Islet precursor cell (in vitro differentiated cells): ENCODE measurements at places on chromosomes 3 and 15.

- DNase-seq = no peak
Measured at GRCh38 chr15:49815950-49816349, 195.1 kb downstream of the DTWD1 start.

DNA sequence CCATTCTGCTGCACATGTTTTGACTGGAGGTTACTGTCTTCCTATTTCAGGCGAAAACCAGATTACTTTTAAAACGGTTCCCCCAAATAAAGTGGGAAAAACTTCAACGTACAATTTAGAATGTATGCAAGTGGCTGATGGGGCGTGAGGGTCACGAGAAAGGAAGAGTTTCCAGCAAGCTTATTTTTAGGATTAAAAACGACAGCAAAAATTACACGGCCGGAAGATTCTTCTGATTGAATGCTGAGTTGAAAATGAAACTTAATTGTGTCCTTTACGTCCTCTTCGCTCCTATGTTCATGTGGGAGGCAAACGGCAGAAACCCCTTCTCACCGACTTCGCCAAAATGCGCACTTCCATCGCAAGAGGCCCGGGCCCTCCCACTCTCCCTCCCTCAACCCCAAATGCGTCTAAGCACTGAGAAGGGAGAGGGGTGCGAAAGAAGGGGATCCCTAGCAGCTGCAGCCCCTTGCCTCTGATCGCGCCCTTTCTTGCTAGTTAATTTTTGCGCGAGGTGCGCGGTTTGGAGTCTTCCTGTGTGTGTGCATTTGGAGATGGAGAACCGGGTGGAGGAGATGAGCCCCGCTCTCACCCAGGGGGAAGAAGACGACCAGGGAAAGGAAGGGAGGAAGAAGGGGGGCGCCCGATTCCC is 656 bp downstream of the CD47 start:
- peak; percentile 61 for DNase-seq

- no peak for DNase-seq
Measured at GRCh38 chr15:96052154-96052553, 278.3 kb upstream of the NR2F2 start.

GRCh38 chr3:122183521-122183892 is at the start of gene CASR:
CASR (plus strand) TSS chr3:122183668; CDS start chr3:122254190, 70,522 bp downstream.
- peak; percentile 60 for DNase-seq

GRCh38 chr3:195999896-196000295 is 82.0 kb downstream of the TFRC start:
- peak; percentile 22 for DNase-seq

DNA sequence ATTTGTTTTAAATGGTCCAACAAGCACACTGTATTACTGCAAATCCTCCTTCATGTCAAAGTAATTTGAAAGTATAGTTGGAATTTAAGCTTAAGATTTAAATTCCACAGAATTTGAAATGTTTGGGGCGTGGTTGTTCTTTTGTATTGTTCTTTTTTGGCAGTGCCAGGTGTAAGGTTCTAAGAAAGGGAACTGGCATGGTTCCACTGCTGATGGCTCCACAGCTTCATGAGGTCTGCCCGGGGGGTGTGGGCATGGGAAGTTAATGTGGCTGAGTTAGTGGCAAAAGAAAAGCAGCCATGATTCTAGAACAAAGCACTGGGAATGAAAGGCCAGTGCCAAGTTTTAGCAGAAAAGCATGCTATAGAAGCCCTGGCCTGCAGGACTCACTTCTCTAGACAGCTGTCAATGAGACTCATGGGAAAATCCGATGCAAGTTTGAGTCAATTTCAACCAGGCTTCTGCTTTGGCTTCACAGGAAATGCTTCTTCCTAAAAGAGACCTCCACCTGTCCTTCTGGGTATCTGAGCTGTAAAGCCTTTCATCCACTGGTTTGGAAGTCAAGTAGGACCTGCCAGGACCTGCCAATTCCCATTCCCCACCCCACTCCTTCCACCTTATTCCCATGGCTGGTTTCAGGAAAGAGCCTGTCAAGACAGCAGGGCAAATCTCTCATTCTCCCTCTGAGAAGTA is 18.9 kb downstream of the CDCP1 start:
- no peak for DNase-seq

DNA sequence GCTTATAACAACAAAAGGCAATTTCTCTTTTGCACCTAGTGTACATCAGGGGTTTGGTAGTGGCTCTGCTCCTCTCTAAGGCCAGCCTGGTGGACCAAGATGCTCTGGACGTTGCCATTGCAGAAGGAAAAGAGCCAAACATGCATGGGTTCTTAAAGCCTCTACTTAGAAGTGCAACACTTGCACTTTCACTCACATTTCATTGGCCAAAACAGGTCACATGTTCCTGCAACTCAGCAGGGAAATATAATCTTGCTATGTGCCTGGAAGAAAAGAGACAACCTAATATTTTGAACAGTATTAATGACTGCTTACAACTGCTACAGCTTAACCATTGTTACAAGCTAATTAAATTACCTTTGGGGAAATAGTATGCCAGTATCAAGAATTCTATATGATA is 182.9 kb downstream of the IL5RA start:
- DNase-seq = no peak

DNA sequence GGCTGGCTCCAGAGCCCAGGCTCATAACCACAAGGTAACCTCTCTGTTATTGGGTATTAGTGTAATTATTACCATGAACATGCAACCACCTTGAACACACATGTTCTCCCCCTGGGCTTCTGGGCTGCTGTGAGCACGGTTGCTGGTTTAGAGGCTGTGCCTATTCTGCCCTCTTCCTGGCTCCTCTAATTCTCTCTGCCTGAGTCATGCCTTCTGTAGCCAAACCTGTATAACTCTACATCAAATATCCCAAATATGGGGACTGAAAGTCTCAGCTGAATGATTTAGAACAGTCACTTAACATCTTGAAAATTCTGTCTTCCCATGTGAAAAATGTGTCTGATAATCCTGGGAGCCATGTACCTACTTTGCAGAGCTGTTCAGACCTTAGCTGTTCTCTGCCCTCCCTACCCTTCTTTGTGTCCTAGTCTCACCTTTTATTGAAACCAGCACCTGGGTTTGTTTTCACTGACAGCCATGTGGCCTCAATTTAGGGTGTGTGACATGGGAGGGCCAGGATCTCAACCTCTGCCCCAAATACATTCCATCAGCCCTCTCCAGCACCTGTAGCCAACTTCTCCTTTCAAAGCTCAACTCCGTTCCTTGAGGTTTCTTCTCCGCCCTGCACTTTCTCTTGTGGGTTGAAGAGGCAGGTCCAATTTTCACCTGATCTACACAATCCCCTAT is 60.7 kb downstream of the PDZRN3 start:
- DNase-seq = no peak

DNA sequence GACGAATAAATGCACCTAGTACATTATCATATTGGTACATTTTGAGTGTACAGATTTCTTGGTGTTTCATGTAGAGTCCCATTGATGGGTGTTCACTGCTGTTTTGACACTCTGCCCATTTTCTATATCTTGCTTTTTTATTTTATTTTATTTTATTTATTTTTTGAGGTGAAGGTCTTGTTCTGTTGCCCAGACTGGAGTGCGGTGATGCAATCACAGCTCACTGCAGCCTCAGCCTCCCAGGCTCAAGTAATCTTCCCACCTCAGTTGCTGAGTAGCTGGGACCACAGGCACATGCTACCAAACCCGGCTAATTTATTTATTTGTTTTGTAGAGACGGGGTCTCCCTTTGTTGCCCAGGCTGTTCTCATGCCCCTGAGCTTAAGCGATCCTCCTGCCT is 44.2 kb downstream of the DNAJC13 start:
- DNase-seq = no peak

- DNase-seq = peak; percentile 15
Measured at GRCh38 chr3:129422897-129423296, 5.5 kb downstream of the EFCAB12 start.

- no peak for DNase-seq
Measured at GRCh38 chr15:98537516-98538060, 110.8 kb upstream of the IGF1R start.

DNA sequence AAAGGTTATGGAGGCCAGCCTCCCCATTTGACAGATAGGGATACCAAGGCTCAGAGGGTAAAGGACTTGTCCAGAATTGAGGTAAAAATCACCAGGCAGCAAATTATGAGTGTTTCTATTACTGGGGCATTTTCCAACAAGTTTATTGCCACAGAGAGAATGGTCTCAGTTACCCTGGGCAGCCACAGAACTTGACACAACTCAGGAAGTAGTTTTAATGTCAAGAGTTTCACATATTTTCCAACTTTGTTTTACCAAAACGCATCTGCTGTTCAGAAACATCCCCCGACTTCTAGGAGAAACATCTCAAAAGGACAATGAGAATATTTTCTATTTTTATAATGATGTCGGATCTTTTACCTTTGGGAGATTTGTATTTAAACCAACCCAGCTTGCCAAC is 107.5 kb upstream of the MRPS22 start:
- DNase-seq = no peak

GRCh38 chr3:141682921-141683320 is 55.2 kb upstream of the RNF7 start:
- no peak for DNase-seq

DNA sequence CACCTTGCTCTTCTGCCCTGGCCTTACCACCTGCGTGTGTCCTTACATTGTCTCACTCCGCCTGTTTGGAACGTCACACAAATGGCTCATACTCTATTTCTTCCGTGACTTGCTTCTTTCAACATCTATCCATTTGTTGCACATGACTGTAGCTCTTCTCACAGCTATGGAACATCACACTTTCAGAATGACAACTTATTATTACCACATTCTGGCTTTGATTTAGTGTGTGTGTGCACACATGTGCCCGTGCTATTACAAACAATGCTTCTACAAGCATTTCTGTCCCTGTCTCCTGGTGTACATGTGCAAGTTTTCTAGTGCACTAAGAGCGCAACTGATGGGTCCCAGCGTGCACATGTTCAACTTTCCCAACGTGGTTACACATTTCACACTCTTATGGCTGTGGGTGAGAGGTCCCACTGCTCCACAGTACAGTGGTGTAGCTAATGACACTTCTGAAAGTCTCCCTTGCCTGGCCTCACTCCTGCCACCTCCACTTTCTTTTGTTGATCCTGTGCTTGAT is 37.8 kb downstream of the PTH1R start:
- DNase-seq = no peak

GRCh38 chr3:69200384-69201068 is 78.1 kb upstream of the LMOD3 start:
- DNase-seq = peak; percentile 90

DNA sequence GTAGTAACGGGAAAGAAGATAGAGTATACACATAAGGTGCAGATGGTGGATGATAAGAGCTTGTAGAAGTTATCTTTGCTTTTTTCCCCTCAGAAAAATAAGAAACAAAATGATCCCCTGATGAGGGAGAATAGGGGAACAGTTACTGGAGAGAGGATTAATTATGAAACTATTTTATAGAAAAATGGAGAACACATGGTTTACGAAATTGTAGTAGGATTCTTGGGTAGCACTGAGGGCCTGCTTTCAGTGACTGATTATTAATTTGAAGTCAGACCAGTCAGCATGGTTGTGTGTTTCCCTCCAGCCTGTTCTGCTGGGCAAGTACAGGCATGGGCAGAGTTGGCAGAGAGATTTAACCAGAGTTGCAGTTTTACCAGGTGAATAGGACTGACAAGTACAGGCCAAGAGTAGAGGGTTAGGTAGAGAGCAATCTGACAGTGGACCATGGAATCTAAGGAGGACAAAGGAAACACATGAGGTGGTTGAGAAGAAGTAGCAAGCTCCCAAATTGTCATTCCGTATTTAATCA is 5.9 kb downstream of the SLC49A4 start:
- no peak for DNase-seq

GRCh38 chr15:78274994-78275393 is 10.6 kb downstream of the DNAJA4 start:
- no peak for DNase-seq

DNA sequence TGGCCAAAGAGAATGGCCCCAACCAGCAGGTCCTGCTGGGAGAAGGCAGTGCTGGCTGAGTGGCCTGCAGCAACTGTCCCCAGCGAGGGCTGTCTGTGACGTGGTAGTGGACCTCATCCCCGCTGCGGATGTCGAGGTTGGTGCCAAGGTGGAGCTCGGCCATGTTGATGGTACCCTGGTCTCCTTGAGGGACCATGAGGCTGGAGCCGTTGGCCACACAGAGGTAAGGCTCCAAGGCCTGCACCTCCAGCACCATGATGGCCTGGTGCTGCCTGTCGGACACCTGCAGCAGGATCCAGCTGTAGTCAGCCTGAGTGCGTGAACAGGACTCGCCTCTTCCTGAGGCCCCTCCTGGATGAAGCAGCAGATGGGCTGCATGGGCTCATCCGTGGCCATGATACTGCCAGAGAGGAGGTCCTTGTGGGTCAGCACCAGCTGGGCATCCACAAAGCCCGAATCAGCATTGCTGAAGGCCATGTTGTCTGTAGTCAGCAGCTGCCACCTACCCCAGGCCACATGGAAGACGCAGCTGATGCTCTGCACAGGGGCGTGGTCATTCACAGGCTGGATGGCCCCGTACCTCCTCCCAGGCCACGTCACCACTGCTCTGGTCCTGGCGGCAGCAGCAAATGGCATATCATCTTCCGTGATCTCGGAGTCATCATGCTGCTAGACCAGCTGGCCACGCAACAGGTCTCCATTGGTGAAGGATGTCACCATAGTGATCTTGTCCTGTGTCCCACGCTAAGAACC is 167.5 kb downstream of the GOLGA6L4 start:
- peak; percentile 38 for DNase-seq

- no peak for DNase-seq
Measured at GRCh38 chr15:71393383-71393782, 278.1 kb downstream of the THSD4 start.

DNA sequence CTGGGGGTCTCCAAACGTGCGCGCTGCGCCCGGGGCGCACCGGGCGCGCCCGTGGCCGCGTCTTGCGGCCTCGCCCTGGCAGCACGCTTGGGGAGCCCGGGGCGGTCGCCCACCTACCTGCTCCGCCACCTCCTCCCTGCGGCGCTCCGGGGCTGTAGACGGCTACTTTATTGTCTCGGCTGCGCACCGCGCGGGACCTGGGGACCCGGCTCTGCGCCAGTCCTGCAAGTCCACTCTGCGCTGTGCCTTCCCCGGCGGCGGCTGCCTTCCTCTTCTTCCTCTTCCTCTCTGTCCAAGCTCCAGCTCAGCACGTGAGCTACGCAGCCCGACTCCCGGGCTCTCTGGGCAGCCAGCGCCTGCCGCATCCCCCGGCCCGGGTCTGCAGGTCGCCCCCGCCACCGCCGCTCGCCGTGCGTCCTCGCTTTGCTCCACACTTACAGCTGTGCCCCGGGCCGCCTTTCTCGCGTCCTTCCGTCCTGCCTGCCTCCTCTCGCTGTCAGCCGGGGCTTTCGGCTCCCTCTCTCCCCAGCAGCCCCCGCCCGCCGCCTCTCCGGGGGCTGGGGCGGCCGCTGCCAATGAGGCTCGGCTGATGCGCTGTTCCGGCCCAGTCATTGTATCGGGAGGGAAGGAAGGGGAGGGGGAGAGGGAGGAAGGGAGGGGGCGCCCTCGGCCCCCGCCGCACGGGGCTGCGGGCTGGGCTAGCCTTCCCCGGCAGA is 156.4 kb upstream of the FRMD4B start:
- DNase-seq = peak; percentile 77

GRCh38 chr15:38671675-38672254 is 107.2 kb upstream of the RASGRP1 start:
- no peak for DNase-seq

DNA sequence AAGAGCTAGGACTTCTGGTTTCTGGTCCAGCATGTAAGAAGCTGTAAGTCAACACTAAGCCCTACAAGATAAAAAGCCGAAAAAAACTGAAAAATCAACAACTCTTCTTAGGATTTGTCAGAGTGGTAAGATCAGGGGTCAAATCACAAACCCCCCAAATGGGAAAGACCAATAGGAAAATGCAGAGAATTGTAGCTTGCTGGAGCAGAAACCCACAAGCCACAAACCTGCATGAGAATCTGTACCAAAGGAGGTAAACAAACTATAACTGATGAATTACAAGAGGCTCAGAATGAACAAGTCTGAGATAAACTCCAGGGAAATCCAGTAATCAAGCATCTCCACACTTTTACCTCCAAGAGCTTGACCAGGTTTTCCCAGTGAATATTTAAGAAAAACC is 36.0 kb downstream of the RFX7 start:
- DNase-seq = no peak
